Fibroblast of upper back skin (primary cell): ENCODE measurements at places on chromosomes 12 and 14.
A peak's percentile ranks its signal among the peaks of the same experiment; 100 is the strongest.

DNA sequence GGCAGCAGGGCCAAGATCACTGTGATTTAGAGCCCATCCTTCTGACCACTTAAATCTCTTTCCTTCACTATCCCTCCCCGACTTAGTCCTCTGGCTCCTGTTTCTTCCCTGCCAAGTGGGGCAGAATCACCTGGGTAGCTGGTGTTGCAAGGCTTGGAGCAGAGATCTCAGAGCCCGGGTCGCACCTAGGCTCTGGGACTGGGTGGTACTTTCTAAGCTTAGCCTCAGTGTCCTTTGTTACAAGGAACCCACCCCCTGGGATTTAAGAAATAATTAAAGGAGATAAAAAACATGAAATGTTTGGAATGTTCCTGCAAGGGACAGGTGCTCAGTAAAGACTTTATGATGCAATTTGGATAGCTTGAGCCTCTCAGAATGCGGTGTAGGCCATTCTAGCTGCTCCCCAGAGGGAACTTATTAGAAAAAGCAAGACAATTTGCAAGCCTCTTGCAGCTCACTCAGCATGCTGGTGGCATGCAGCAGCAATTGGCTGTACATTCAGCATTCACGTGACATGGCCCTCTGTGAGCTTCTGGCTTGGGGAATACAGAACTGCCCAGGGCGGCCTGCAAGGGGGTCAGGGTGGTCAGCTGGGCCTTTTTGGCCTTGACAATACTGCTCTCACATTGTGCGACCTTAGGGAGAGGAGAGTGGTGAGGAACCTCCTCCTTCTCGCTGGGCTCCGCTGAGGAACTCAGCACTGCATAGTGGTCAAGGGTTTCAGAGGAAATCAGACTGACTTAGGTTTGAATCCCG is 16.8 kb downstream of the C14orf132 start:
- no peak for DNase-seq

- DNase-seq: peak; percentile 25
These were observed 24.1 kb downstream of the ATP5MC2 start for GRCh38 chr12:53651737-53652136.

DNA sequence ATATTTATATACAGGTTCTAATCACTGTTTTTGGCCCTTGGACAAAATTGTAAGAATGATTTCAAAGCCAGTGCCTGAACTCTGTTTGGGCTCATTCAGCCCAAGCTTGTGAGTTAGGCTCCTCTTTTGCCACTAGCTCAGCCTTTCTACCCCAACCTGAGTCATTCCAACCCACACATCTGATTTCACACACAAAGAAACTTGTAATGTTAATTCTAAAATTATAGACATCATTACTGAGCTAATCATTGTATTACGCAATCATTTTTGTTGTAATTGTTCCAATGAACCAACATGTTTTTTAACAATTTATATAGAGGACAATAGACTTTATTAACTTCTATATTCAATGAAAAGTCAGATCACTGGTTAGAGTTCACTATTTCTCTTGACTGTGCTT is 441.1 kb downstream of the ETNK1 start:
- DNase-seq: no peak

DNA sequence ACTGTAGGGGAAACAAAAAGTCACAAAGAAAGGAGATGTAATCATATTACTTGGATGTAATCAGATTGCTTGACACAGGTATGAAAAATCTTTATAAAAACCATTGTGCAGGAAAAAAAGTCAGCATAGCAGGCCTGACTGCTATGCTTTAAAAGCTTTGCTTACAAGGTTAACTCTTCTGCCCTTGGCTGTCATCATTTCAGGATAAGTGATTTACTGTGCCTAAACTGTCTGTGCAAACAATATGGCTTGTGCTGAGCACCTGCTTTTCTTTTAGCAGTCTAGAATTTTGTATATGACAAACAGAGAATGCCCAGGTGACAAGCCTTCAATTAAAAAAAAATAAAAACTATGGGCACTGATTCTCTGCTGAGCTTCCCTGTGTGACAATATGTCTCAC is 63.8 kb upstream of the PLEKHG7 start:
- no peak for DNase-seq

GRCh38 chr12:124620606-124621295 is 53.3 kb upstream of the NCOR2 start:
- no peak for DNase-seq

DNA sequence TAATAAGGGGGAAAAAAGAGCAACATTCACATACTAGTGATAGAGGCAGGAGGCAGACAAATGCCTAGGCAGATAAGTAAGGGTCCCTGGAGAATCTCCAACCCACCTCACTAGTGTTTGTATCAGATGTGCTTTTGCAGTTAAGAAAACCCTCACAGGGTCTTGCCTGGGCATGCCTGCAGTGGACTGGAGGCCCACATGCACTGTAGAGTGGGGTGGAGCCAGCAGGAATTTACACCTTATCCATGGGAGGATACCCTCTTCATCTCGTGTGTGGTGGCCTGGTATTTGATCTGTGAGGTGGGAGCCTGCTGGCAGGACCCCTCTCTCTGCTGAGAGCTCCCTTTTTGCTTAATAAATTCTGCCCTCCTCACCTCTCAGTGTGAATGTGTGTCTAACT is 238.0 kb upstream of the SLC16A7 start:
- peak; percentile 3 for DNase-seq

GRCh38 chr14:83164016-83164415 is 1630.4 kb upstream of the SEL1L start:
- DNase-seq: peak; percentile 89

DNA sequence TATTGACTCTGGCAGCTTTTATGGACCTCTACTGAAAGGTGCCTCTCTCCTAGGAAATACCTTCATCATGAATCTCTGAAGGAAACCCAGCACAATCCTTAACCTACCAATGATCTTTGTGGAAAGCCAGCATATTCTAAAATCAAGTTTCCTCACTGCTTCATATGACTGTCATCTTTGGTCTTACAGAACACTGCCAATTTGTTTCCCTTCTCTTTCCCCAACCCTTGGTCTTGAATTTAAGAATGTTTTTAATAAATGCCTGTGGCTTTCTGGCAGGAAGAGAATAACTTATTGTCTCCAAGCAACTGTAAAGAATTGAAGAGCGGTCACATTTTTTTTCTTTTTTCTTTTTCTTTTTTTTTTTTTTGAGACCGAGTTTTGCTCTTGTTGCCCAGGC is 427.6 kb downstream of the IPO8 start:
- peak; percentile 48 for DNase-seq

DNA sequence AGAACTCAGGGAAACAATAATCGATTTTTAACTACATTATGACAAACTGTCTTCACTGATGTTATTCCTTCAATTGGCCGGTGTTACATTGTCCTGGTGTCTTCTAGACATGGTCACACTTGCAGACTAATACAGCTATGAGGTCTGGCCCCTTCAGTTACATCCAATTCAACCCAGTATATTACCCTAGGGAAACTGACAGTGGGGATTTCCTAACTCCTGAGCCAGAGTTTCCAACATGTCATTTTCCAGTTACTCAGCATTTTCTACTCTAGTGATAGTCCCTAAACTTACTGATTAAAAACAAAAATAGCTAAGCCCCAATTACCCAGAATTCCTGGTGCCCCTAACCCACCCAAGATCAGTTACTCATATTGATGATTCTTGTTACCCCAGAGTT is 21.1 kb downstream of the IFNG start:
- DNase-seq: no peak

GRCh38 chr14:25896777-25897176 is 701.1 kb downstream of the NOVA1 start:
- no peak for DNase-seq

GRCh38 chr14:81326451-81326850 is 73.7 kb downstream of the STON2 start:
- no peak for DNase-seq

DNA sequence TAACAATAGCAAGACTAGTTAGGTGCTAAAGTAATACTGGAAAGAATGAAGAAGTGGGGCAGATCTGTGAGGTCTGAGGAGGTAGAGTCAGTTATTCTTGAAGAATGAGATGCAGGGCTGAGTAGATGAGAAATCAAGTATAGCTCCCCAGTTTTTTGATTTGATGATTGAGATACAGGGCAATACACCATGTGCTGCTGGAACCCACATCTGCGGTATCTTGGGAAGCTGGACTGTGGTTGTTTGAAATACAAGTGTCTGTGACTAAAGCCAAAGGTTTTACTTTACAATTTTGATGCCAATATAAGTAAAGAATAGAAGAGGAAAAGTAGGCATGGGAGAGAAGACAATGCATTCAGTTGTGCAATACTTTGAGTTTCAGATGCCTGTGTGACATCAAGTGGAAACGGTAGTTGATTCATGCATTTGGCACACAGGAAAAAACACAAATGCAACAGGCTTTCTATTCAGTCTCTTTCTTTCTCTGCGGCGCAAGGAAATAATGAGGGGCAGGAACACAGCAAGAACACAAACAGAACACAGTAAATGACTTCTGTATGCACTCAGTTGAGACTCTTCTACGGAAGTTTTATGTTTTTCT is 190.2 kb upstream of the SLC38A2 start:
- DNase-seq: peak; percentile 78

- DNase-seq: no peak
These were observed 233.2 kb upstream of the AMIGO2 start for GRCh38 chr12:47312808-47313426.

DNA sequence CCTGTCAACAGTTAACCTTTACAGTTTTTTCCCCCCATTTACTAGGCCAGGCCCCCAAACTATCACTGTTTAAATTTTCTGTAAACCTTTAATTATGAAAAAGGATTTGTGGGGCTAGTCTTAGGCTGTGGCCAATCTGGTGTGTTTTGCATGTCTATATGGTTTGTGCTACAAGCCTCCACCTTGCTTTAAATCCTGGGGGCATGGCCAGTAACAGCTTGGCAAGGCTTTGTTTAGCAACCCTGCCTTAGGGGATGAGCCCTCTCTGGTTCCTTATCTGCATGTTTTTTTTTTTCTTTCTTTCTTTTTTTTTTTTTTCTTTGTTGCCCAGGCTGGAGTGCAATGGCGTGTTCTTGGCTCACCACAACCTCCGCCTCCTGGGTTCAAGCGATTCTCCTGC is 102.7 kb downstream of the KCNMB4 start:
- DNase-seq: no peak

GRCh38 chr14:104094709-104095425 is 9.4 kb downstream of the ASPG start:
- peak; percentile 18 for DNase-seq

GRCh38 chr12:101773650-101774162 is 34.4 kb upstream of the SYCP3 start:
- DNase-seq: peak; percentile 63

DNA sequence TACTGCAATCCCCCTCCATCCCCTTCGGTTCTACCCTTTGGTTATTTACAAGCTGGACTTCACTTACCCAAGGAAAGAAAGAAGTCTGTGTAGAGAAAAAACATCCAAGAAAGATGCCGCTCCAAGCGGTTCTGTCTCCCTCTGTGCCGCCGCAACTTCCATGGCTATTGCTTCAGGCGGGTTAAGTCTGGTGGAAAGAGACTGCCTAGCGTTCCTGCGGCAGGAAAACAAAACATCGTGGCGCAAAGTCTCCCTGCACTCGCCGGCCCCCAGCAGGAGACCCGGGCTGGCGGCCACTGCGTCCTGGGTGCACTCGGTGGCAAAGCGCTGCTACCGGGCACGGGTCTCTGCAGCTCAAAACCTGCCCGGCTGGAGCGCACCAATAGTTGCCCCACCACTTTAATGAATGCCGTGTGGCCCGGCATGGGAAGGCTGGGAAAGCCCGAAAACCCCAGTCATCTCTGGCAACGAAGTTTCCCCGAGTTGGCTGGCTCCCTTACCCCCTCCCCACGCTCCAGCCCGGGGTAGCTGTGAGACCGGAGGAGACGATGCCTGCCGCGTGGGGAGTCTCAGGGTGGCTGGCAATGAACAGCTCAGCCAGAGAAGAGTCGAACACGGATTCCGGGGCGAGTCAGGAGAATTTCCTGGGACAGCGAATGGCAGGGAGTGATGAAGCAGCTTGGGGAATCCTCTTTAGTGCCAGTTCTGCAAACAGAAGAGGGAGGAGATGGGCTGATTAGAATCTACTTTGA is 3.5 kb upstream of the KCNK10 start:
- DNase-seq: no peak

- no peak for DNase-seq
These were observed 5.0 kb downstream of the LPAR5 start for GRCh38 chr12:6630736-6631135.

GRCh38 chr14:82528016-82528415 is 994.4 kb upstream of the SEL1L start:
- no peak for DNase-seq

DNA sequence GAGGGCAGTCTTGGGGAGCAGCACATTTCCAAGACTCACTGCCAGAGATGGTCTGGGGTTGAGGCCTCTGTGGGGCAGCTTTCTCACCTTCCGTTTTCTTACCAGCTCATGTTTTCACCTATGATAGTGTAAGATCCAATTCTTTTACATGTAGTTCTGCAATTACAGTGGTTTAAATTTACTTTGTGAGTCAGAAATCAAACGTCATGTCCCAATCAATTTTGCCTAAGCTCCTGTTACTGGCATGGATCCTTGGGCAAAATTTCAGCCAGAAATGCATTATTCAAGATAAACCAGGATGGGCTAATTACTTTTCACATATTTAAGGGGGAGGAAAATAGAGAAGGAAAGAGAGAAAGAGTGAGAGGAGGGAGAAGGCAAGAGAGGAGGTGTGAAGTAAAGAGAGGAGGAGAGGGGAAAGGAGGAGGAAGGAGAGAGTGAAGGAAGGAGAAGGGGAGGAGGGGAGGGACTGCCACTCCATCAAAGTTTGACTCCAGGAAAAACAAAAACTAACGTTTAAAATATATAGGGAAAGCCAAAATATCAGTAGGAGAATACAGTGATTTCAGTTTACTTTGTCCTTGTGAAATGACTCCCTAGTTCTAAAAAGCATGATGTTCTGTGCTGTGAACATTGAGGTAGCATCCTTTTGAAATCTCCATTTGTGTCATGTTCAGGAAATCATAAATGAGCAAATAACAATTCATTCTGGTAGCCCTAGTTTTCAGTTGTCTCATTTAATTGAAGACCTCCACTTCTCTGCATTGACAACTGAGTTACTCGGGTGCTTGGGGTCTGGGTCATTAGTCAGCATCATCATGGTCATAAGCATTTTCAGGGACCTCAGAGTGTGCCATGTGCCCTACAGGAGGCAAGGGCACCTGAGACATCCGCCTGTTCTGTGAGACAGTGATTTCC is 3.0 kb downstream of the BMAL2 start:
- no peak for DNase-seq

DNA sequence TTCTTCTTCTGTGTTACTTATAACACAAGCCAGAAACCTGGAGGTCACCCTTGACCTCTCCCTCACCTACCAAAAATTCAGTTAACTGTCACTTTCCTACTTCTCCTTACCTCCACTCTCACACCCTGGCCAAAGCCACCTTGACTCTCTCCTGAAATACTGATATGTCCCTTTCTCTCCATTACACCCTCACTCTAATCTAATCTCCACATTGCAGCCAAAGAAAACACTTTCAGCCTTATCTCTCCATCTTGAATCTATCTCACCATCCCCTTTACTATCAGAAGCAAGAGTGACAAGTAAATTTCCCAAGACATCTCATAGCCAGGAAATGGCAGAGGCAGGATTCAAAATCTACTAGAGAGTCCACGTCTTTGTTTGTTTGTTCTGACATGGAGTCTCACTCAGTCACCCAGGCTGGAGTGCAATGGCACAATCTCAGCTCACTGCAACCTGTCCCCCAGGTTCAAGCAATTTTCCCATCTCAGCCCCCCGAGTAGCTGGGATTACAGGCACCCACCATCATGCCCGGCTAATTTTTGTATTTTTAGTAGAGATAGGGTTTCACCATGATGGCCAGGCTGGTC is 28.0 kb upstream of the USP15 start:
- no peak for DNase-seq

- DNase-seq: no peak
These were observed 90.7 kb upstream of the ATP2B1 start for GRCh38 chr12:89799316-89799715.

- DNase-seq: no peak
These were observed 11.5 kb upstream of the CABP1 start for GRCh38 chr12:120628919-120629318.

GRCh38 chr12:19937161-19937560 is 431.2 kb upstream of the PDE3A start:
- DNase-seq: no peak
